ENCODE measurements at places on chromosomes 16 and 17.

DNA sequence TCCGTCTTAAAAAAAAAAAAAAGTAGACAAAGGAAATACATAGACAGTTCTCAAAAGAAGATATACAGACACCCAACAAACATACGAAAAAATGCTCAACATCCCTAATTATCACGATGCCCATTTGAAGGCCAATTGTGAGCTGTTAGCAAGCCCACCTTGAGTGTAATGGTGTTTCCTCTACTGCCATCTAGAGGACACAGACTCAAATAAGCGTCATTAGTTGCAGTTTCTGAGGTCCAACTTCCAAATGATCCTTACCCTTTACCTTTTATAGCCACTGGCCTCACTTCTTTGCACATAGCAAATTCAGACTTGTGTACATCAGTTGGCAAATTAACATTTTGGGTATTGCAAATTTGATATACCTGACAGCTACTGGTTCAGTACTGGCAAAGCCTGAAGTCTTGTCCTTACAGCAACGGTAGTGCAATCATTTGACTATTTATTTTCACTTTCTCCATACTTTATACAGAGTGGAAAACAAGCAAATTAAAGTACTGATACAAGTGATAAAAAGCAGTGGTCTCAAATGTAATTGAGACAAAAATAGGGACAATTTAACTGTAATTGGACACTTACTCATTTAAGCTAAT is 536.3 kb upstream of the EEF2KMT start:
- DNase-seq: no peak

- no peak for DNase-seq
Observed at GRCh38 chr17:74605361-74605760, 13.3 kb upstream of the CD300LD start.

DNA sequence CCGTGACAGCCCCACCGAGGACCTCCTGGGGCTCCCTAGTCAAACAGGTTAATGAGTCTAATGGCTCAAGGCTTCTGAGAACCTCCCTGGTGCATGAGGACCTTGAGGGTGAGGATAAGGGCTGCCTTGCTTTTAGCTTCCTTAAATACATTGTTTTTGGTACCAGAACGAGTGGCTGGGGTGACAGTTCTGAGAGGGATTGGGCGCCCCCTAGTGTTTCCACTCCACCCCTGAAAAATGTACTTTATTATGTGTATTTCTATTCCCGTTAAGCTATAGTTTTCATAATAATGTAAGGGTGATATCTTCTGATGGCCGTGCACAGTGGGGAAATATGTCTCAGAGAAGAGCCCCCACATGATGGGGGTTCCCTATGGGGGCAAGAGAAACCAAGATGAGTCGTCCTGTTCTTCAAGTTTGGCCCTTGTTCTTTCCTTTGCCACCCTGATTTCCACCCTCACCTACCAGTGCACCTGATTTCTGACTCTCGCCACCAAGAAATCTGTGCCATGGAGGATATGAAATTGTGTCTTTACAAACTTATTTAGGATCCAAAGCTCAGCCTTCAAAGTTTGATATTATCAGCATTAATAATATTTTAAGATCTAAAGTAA is 14.5 kb upstream of the VWA3A start:
- DNase-seq: peak; percentile 21

DNA sequence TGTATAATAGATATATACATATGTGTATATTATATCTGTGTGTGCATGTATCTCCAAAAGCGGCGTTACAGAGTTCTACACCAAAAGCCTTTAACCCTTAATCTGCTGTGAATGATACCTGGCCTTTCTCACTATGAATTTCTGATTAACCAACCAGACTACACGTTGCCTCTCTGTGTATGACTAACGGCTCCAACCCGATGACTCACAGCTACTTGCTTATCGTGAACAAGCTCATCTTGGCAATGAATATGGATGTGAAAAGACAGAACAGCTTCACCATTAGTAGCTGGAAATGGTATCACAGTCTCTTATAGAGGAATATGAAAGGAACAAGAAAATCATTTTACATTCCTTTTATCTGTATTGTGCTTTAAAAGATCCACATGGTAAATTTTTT is 23.8 kb upstream of the ARHGAP44 start:
- DNase-seq: peak; percentile 11

GRCh38 chr16:71461686-71462648 is at the start of gene ZNF23:
ZNF23 (minus strand) TSS chr16:71462247; CDS start chr16:71456796, 5,451 bp downstream.
- DNase-seq: peak; percentile 66

DNA sequence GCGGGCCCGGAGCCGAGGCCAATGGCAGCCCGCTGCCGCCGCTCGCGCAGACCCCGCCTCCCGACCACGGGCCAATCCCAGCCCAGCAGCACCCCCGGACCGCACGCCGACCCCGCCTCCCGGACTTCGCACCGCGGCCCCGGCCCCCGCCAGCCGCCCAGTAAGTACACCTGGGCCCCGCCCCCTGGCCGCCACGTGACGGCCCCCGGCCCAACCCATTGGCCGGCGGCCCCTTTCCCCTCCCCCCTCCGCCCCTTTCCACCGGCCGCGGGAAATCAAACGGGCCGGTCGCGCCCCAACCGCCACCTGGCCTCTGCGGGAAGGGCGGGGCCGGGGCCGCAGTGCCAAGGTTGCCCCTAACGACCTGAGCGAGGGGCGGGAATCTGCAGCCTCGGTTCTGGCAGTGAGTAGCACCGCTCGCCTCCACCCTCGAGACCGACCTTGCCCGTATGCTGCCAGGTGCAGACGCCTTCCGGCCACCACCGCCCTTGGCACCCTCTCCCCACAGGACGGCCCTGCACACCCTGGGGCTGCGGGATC is at the start of gene YBX2:
Gene YBX2 (minus strand): TSS at position 26 of the 540 bp plus-strand sequence. CDS start 139 bp downstream, outside the sequence.
- no peak for DNase-seq

- no peak for DNase-seq
Observed at GRCh38 chr16:6206080-6206479, 1108.5 kb upstream of the EEF2KMT start.

- DNase-seq: no peak
Observed at GRCh38 chr16:70467608-70468007, 13.2 kb downstream of the FCSK start.

DNA sequence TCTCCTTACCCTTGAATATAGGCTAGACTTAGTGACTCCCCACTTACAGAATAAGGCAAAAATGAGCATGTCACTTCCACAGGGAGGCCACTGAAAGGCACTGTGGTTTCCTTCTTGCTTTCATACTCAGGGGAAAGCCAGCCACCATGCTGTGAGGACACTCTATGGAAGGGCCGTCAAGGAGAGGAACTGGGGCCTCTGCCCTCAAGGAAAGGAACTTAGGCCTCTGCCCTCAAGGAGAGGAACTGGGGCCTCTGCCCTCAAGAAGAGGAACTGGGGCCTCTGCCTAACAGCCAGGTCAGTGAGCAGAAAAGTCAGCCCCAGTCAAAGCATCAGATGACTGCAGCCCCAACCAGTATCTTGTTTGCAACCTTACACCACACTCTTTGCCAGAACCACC is 30.1 kb downstream of the VPS35 start:
- DNase-seq: no peak

DNA sequence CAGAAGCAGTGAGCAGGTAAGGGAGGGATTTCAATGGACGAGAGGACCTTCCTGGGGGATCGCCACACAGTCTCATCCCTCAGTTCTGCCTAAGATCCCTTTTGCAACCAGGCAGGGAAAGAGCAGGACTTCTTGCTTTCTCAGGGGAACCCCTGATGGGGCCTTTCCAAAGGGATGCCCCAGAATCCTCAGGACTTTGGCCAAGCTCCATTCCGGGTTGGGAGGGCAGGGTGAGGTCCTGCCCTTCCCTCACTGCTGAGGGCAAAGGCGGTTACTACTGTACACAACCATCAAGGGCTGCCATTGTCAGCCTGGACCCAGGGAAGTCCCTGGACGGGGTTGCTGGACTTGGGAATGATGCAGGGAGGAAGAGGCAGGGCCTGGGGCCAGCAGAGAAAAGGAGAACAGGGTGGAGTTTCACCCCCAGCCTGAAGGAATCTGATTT is 9.7 kb downstream of the PRR29 start:
- no peak for DNase-seq

GRCh38 chr16:28498666-28499381 is 4.4 kb downstream of the APOBR start:
- DNase-seq: no peak

DNA sequence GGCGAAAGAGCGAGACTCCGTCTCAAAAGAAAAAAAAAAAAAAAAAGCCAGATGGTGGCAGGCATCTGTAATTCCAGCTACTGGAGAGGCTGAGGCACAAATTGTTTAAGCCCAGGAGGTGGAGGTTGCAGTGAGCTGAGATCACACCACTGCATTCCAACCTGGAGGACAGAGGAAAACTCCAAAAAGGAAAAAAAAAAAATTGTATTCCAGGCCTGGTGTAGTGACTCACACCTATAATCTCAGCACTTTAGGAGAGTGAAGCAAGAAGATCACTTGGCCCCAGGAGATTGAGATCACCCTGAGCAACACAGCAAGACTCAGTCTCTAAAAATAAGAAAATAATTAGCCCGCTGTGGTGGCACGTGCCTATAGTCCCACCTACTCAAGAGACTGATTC is 20.1 kb downstream of the HBQ1 start:
- DNase-seq: no peak

DNA sequence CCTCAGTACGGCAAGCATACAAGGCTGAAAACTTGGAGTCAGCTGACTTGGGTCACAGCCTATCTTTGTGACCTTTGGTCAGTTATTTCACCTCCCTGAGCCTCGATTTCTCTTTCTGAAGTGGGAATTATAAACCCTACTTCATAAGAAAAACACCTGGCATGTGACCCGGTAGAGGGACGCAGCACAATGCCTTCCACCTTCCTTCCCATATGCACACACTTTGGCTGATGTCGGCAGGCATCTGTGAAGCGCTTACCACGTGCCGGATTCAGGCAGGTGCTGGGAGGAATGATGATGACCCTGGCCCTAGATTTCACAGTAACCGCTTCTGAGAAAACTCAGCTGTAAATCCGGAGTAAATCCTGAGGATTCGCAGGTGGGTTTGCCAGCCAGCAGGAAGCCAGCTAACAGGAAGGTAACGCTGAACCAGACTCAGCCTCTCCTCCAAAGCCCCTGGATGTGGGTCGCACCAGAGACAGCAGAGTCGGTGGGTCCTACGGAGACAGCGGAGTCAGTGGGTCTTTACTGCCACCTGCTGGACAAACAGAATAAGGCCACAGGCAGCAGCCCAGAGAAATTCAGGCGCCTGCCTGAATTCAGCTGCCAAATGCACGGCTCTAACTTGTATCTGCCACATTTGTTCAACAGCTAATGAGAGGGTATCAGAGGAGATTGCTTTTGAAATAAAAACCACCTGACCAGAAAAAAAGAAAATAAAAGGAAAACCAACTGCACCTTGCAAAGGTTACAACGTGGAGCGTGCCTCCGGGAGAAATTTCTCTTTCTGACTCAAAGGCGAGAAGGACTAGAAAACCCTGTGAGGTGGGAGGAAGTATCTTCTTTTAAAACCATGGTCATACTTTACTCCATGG is 16.6 kb downstream of the COPRS start:
- peak; percentile 74 for DNase-seq

DNA sequence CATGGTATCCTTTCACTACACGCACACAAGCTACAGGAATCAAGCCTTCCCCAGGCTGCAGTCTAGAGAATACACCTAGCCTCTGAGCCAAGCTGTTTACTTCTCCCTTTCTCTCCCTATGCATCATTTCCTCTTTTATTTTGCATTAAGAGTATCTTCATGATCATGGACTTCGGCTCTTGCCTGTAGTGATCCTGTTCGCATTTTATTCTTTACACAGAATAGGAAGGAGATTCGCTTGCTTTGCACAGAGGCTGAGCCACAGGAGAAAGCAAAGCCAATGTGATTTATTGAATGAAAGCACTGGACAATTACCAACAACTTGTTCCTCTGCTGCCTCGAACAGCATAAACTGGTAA is 172.7 kb downstream of the ANKFN1 start:
- no peak for DNase-seq

DNA sequence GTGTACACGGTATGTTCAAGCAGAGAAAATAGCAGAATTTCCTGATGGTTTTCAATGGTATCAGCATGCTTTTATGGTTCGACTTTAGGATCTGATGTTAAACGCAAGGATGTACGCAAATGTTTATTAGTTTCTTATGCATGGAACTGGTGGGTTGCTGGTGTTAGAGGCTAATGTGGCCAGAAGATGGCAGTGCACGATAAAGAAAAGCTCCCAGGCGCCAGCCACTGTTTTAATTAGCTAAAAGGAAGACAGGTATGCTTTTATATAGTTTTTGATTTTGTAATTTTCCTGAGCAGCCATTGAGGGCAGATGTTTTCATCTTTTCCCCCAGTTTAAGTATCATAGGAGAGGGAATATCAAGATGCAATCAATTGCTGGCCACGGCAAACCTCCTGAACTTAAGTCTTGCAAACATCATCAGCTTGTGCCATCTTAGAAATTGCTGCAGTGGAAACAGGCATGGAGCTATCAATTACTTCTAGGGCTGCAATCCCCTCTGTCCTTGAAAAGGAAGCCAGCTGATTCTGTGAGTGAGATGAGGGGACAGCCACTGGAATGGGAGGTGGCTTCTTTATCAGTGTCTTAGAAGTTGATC is 648.5 kb upstream of the RBFOX1 start:
- DNase-seq: peak; percentile 6

- no peak for DNase-seq
Observed at GRCh38 chr17:76714822-76715495, 4.2 kb upstream of the MXRA7 start.

DNA sequence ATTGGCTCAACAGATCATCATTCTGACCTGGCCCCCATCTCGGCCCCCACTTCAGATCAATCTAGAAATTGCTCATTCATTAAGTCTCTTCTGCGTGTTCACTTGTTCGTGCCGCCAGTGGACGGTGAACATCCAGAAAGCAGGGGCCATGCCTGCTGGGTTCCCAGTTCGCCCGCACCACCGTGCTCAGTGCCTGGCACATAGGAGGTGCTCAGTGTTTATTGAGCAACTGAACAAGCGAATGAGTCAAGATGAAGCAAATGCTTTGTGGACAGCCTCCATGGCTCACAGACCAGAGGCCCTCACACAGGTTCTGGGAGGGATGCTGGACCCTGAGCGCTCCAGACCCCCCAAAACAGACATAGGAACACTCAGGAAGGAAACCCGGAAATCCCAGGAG is 13.9 kb downstream of the BEAN1 start:
- DNase-seq: no peak

- no peak for DNase-seq
Observed at GRCh38 chr17:58504826-58505351, 9.5 kb downstream of the MTMR4 start.

DNA sequence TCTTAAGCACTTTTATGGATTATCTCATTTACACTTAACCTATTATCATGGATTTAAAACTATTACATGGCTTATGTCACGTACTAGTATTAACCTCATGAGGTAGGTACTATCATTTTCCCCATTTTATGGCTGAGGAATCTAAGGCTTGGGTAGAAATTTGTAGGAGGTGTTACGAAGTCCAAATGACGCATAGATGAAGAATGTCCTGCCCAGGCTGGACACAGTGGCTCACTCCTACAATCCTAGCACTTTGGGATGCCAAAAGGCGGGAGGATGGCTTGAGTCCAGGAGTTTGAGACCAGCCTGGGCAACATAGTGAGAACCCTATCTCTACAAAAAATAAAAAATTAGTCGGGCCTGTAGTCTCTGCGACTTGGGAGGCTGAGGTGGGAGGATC is 4.8 kb upstream of the C1QL1 start:
- DNase-seq: no peak
